ENCODE measurements at places on chromosomes 13 and 19.

- DNase-seq = no peak
These were observed 229.4 kb downstream of the NDFIP2 start for GRCh38 chr13:79710376-79710775.

DNA sequence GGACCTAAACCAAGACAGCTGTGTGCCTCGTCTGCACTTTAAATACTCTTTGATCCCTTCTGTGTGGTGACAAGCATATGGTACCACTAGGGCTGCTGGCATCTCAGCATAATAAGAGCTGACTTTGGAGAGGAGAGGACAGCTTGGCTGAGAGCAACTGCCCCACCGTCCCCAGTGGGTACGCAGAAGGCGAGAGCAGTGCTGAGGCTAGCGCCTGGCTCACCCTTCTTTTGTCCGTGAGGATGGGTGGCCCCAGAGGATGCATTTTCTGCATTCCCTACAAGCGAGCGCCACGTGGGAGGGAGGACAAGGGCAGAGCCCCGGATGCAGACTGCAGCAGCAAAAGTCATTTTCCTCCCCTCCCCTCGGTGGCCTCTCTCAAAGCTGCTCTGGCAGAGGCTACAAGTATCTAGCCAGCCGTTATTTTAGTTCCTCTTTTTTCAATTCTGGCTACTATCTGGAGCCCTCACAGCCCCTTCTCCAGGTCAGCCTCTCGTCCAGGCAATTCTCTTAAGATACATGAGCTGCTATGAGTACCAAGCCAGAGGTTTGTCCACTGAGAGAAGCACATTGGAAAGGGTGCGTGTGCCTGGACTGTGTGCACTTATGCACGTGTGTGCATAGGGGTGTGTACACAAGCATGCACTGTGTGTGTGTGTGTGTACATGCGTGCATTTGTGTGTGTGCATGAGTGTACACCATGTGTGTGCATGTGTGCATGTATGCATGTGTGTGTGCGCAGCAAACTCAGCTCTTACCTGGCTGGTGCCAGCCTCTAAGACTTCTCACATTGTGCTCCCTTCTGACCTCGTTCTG, 51.3 kb downstream of the RAB20 start:
- DNase-seq = no peak

- no peak for DNase-seq
These were observed 973.5 kb upstream of the SPRY2 start for GRCh38 chr13:81314461-81314860.

DNA sequence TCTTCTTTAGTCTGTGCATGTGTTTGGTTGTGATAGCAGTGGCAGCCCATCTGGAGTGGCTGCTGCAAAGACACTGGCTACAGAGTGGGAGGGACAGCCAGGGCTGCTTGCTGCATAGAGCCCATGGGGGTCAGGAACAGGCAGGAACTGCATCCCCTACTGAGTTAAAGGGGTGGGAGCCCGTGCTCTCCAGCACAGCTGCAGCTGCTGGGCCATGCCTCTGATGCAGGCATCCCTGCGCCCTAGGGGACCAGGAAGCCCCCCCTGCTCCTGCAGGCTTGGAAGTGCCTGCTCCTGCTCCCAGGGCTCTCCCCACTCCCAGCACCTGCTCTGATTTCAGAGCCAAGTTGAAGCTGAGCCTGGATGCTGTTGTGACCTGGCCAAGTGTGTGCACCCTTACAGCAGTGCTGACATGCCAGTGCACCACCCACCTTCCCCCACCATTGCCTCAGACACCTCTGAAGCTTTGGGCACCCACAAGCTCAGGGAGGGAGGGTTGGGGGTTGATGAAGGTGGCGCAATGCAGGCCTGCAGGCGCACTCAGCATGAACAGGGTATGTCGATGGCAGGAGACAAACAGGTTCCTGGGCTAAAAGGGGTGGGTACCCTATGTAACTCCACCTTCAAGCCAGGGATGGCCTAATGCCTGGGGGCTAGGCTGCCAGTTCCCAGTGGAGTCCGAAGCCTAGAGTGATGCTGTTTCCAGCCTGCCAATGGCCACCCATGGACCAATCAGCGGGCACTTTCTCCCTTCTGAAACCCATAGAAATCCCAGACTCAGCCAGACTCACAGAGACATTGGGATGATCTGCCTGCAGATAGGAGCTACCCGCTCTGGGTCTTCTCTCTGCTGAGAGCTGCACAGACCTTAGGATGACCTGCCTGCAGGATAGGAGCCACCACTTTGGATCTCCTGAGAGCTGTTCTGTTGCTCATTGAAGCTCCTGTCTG, 919.9 kb upstream of the MIR17HG start:
- DNase-seq = no peak

DNA sequence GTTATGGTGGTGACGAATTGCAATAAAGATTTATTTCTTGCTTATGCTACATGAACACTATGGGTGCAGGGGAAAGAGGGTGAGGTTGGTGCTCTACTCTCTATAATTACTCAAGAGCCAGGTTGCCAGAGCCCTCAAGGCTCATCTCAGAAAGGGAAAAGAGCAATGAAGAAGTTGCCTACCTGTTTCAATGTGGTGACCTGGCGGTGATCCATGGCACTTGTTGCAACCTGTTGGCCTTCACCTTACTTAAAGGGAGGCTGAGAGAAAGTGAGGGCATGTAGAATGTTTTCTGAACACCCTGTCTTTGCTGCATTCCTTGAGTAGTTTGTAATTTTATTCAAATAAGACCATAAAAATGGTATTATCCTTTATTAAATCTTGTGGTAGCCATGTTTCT, 394.4 kb downstream of the GPC6 start:
- no peak for DNase-seq

GRCh38 chr13:84136582-84136981, 254.3 kb upstream of the SLITRK1 start:
- DNase-seq = no peak

DNA sequence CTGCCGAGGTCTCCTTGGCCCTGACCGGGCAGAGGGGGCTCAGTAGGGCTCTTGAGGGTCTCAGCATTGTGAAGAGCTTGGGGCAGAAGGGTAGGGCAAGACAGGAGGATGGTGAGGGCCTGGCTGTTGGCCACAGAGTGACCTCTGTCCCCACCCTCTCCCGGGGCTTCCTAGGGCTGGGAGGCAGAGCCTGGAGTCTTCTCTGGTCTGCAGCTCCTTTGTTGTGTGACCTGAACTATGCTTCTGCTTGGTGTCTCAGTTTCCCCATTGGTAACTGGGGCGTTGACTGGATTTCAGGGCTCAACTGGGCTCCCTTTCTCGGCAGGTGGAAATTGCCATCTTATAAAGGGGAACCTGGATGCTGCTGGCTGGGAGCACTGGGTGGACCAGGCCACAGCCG, 30.1 kb upstream of the PEPD start:
- no peak for DNase-seq

DNA sequence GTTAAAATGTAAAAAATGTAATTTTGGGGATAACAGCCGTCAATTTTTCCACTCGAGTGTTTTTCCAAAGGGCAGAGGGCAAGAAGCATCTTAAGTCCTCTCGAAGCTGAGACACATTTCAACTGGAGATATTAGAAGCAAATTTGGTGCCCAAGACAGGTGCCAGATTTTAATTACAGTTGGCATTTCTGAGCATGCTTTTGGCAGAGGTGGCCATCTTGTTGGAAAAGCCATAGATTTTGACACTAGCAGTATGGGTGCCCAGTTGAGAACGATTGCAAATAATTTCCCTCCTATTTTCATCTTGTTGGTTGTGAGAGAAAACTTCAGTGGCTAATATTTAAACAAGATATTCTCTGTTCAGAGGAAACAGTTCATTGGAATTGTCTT, 146.3 kb downstream of the TM9SF2 start:
- DNase-seq = no peak

- no peak for DNase-seq
These were observed 66.7 kb downstream of the FAM216B start for GRCh38 chr13:42847891-42848663.

DNA sequence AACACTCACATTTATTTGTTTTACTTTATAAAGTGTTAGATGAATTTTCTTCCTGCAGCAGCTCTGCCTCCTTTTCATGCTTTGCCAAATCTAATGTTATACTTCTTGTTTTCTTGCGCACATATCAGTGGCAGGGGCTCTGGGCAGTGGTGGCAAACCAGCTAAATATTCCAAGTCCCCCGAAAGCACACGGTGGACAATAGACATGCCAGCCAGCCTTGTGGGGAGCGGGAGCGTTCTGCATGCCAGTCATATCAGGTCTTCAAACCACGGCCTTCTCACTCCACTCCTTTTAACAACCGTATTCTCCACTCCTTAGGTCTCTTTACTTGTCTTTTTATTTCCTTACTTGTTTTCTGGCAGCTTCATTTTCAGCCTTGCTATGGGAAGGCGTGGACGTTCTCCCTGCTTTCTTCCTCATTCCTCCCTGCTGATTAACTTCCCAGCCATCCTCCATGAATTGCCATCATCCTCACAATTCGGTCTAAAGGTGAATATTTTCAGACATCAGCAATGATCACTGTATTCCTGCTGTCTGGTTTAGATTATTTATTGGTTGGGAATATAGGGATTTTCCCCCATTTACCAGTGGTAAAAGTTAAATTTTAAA, 77.1 kb upstream of the WASF3 start:
- DNase-seq = no peak

DNA sequence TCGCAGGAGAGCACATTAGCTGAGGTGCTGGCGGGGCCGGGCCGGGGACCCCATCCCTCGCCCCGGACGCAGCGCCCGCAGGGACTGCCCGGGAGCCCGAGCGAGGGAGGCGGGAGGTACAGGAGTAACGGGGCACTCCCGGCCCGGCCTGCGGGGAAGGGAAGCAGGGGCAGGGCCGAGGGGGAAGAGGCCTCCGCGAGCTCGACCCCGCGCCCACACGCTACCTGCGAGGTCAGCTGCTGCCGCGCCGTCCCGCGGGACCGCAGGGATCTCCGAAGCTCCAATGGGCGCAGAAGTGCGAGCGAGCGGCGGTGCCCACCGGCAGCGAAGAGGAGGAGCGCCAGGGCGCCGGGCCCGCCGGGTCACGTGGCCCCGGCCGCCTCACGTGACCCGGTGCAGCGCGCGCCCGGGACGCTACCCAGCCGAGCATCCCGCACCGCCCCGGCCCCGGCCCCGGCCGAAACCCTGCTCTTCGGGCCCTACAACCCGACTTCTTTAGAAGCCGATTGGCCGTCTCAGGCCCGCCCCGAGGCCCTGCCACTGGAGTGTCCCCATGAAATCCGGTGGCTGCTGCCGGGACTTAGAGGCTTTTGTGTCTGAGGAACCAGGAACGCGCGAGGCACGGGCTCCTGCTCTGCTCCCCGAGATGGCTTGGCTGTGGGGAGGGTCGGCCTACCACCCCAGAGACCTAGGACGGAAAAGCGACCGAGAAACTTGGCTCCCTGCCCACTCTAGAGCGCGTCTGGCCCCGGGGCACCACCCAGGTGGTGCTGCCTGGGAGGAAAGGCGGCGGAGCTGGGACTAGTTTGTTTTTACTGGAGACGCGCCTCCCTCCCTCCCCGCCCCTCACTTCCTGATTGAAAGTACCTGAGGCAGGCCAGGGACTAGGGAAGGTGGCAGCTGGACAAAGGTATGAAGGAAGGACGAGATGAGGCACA, at the start of gene RCBTB1:
Gene RCBTB1, minus strand, starts transcription at position 339 of the 938 bp plus-strand sequence. CDS start 18,279 bp downstream, outside the sequence.
- peak; percentile 87 for DNase-seq

DNA sequence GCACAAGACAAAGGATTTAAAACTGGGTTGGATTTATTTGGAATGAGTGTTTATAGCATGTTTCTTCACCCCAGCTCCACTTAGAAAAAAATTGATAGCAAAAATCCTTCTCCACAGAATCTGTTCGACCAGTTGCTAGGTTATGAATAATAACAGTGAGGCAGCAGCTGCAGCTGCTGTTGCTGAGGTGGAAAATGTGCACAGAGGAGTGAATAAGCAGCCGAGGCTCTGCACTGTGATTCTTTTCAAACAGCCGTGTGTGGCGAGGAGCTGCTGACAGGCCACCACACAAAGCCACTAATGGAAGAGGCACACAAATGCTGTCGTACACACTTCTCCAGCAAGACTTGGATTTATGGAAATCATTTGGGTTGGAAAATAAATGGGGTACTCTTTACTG, 6.4 kb upstream of the RASL11A start:
- DNase-seq = no peak

DNA sequence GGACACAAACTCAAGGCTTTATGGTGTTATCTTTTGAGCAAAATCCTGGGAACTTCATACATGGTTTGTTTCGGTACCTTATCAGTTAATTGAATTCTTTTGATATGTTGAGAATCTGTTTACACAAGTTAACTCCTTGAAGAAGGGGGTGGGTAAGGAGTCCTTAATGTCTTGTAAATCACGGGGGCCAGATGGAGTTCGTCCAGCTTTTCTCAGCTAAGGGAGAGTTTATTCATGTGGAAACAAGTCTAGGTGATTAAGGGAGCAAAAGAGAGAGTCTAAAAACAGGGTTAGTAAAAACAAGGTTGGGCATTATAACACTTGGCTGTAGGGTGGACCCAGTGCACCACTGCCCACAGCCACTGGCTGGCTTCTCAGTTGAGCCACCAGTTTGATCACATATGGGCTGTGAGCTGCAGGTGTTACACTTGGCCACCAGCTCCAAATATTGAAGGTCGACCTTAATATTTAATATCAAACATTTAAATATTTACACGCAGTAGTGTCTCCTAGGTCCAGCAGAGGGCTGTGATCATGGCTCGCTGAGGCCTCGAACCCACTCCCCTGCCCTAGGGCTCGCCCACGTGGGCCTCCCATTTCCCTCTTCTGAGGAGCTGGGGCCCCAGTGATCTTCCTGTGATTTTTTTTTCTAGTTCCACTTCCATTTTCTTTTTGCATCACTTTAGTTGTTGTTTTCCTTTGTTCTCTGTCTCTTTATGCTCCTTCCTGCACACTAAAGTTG, 21.0 kb upstream of the ZNF43 start:
- no peak for DNase-seq

- peak; percentile 85 for DNase-seq
These were observed at the start of gene CD320 for GRCh38 chr19:8307965-8308866. Gene CD320, minus strand, starts transcription at chr19:8308358. Its CDS starts 68 bp downstream, at chr19:8308290.

- DNase-seq = no peak
These were observed 410.6 kb downstream of the TBC1D4 start for GRCh38 chr13:75071395-75071794.

- DNase-seq = no peak
These were observed 175.8 kb downstream of the TDRD3 start for GRCh38 chr13:60572855-60573254.

- DNase-seq = no peak
These were observed 38.7 kb downstream of the IGFL2 start for GRCh38 chr19:46186717-46187101.

DNA sequence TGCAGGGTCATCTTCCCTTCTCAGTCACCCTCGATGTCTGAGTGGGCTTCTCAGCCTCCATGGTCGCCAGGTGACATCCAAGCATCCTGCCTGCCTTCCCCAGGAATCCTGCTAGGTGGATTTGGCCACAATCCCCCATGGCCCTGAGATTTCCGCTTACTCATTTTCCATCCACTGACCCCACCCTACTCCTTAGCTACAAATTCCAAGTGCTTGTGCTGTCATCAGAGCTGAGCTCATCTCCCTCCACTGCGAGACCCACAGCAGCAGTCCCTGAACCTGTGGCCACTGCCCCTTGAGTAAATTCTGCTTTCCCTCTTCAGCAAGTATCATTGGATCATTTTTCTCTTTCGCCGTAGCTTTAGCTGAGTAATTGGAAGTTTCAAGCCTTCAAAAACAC, 90.5 kb upstream of the ANKRD10 start:
- DNase-seq = peak; percentile 67

GRCh38 chr13:87498681-87499080, 172.5 kb upstream of the SLITRK5 start:
- peak; percentile 5 for DNase-seq

Data from urothelium cell line (cell line).